Left colon (tissue), 2 donors: ENCODE measurements at places on chromosomes 1 and 21.
A peak's percentile ranks its signal among the peaks of the same experiment; 100 is the strongest.

DNA sequence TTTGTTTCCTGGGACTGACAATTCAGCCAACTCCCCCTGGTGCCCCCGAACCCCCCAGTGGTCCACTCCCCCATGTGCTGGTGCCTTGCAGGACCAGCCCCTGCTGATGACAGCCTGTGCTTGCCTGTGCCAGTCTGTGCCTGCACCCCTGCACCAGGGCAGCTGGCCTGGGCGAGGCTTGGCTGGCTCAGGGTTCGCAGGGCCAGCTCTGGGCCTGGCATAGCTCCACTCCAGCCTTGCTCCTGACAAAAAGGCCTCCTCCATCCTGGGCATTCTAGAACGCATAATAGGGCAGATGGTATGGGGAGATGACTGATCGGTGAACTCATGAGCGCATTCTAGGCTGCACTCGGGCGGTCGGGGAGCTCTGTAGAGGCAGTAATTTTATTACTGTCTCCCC, 5.4 kb downstream of the CNTN2 start:
- no peak for DNase-seq

- no peak for DNase-seq
Observed at GRCh38 chr1:201026836-201027235, 3.3 kb upstream of the KIF21B start.

- DNase-seq, result no peak
Observed at GRCh38 chr1:182080955-182081582, 19.6 kb upstream of the ZNF648 start.

GRCh38 chr21:38958323-38958705, 152.6 kb downstream of the ETS2 start:
- DNase-seq, result no peak

GRCh38 chr1:187948170-187948794, 1119.5 kb downstream of the PLA2G4A start:
- no peak for DNase-seq

DNA sequence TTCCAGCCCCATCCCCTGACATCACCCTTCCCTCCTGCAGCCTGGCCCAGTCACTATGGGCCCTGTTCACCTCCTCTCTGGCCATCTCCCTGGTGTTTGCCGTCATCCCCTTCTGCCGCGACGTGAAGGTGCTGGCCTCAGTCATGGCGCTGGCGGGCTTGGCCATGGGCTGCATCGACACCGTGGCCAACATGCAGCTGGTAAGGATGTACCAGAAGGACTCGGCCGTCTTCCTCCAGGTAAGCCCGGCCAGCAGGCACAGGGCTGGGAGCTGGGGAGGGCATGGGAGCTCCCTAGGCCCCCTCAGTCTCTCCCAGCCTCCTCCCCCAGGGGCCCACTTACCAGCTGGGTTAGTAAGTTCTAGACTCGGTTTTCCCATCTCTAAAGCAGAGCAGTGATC, 52.1 kb downstream of the ELK4 start:
- DNase-seq, result no peak

- DNase-seq, result no peak
Observed at GRCh38 chr1:248627971-248628844, 6.7 kb downstream of the OR2T11 start.

GRCh38 chr1:241473026-241473425, 46.5 kb downstream of the FH start:
- no peak for DNase-seq

DNA sequence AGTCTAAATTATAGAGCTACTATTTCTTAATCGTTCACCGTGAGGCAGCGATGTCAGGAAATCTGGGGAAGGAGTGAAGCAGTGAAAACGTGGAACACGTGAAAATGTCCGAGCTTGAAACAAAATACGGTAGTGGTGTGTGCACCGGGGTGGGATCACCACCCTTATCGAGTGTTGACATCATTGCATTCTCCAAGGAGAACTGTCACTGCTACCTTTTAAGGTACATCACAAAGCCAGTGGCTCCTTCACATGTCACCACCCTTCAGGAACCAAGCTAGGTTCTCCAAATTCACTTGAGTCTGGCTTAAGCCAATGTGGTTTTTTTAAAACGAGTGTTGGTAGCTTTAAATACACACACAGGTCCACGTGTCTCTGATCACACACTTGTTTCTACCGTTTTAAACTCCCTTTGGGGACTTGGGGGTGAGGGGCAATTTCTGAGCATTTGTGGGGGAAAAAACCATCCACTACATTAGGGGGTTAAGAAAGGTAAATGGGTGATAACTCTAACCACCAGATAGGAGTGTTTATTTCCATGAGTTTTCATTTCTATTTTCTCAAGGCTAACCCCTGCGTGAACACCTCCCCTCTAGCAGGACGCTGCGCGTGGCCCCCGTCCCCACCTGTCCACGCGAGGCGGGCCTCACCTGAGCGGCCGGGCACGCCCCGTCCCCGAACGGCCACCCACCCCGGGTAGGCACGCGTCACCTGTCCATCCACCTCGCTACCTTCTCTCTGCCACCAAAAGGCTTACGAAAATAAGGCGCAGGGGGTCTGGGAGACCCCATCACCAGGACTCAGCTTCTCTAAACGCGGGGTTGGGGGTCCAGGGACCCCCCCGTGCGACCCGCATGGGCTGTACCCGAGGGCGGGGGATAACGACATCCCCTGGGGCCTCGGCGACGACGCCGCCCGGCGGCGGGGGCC, 978 bp downstream of the PRDM15 start:
- peak; percentile 53 for DNase-seq

DNA sequence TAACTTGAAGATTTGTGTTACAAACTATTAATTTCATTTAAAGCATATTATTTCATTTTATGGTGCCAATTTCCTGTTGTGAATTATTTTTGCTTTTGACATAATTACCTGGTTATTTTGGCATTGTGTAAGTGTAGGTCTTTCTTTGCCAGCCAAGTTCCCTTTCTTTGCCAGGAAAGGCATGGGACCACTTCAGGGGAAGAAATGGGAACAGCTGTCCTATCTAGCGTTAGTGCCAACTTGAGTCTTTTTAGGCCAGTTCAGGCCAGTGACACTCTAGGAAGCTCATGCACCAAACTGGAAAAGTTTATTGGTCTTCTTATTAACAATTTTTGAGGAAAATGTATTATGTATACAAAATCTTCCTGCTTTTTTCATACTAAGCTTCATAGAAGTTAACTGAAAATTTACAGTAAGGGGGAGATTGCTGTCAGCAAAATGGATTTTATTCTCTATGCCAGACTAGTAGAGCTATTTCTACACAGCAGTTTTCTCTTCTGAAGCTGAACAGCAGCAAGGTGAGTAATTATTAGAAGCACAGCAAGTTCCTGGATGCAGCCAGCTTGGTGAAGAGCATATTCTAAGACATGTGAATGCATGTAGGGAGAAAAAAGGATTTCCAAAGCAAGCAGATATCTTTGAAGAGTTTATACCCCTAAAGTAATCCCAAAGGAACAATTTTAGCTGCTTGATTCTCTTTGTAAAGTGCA, 914.6 kb upstream of the ADGRL4 start:
- DNase-seq, result no peak

- no peak for DNase-seq
Observed at GRCh38 chr1:3450202-3450863, 4.1 kb upstream of the ARHGEF16 start.

- no peak for DNase-seq
Observed at GRCh38 chr1:62237950-62238374, 43.3 kb downstream of the L1TD1 start.

DNA sequence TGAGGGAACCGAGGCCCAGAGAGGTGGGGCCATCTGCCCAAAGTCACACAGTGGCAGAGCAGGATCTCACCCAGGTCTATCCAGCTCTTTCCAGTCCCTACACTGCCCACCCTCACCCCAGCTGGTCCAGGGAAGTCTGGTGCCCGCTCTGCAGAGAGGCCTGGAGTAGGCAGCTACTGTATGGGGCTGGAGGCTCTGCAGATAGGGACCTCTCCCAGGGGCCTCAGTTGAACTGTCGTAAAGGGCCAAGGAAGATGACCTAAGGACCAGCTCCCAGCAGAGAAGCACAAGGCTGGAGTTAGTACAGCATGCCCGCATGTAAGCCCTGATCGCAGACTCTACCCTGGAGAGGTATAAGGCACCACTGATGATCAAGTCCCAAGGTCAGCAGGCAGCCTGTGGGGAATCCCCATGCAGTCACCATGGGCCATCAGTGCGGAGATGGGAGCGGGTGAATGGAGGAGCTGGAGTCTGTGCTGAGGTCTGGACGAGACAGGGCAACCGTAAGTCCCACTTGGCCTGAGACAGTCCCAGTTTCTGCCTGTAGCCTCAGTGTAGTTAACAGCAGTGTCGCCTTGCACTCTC, 320.2 kb downstream of the MATN1 start:
- no peak for DNase-seq

GRCh38 chr21:43361493-43362296, 65.2 kb downstream of the SIK1 start:
- DNase-seq, result peak; percentile 68
